CD4-positive, alpha-beta T cell treated with Interleukin-2 at 100 ng/mL for 4 hours (primary cell): ENCODE measurements at places on chromosomes 4 and X.

DNA sequence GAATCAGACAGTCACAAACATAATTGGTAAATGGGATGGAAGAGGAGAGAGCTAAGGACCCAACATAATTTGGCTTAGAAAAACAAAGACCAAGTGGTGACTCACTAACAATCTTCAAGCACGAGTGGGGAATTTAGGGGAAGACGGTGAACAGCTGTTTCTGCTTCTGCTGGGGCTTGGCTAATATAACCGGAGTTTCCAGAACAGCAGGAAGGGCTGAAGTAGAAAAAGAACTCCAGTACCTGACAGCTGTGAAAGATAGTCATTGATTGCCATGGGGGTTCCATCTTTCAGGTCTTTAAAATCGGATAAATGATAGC, 290.9 kb upstream of the LDB2 start:
- DNase-seq, result no peak

DNA sequence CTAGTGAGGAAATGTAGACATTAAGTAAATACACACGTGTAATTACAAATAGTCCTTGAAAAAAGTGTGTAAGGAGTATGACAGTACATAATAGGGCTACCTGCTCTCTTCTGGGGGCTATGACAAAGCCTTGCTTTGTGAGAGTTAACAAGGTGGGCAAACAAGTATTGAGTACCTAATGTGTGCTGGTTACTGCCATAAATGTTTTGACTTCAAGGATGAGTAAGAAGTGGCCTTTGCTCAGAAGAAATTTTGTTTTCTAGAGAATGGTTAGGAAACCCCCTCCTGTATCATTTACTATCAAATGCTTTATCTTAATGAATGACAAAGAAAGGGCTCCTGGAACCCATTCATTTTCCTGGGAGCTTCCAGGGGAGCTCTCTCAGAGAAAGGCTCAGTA, 167.0 kb upstream of the CASK start:
- DNase-seq, result no peak

GRCh38 chr4:95363966-95364365, 184.8 kb downstream of the UNC5C start:
- no peak for DNase-seq

DNA sequence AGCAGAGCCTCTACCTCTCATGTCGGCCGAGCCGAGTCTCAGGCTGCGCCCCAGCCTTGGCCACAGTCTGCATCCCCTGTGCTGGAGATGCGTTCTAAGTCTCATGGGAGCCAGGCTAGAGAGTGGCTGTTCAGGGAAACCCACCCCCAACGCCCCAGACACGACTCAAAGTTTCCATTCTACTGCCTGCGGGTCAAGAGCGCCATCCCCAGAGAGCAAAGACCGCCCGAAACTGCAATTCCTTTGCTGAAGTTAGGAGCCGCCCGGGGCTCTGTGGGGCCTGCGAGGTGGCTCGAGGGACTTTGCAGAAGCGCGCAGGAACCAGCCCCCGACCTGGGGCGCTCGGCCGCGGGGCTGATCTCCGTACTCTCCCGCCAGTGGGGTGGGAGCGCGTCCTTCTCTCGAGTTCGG, 10.0 kb upstream of the ELF4 start:
- no peak for DNase-seq

GRCh38 chr4:161916035-161916434, 247.8 kb downstream of the FSTL5 start:
- no peak for DNase-seq

DNA sequence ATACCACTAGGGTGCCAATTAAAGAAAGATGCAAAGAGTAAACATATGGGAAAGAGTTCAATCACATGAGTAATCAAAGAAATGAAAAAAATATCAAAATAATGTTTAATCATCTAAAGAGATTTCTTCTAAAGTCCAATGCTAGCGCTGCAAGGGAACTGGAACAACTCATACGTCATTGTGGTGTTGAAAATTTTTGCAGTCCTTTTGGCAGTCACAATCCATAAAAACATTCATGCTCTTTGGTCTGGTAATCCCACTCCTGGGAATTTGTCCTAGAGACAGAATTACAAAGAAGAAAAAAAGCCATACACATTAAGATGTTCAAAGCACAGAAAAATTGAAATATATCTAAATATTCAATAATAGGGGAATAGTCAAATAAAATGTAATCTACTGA, 4.6 kb downstream of the P2RY4 start:
- no peak for DNase-seq

- DNase-seq, result no peak
Observed at GRCh38 chrX:140274811-140275525, 229.9 kb downstream of the SOX3 start.

DNA sequence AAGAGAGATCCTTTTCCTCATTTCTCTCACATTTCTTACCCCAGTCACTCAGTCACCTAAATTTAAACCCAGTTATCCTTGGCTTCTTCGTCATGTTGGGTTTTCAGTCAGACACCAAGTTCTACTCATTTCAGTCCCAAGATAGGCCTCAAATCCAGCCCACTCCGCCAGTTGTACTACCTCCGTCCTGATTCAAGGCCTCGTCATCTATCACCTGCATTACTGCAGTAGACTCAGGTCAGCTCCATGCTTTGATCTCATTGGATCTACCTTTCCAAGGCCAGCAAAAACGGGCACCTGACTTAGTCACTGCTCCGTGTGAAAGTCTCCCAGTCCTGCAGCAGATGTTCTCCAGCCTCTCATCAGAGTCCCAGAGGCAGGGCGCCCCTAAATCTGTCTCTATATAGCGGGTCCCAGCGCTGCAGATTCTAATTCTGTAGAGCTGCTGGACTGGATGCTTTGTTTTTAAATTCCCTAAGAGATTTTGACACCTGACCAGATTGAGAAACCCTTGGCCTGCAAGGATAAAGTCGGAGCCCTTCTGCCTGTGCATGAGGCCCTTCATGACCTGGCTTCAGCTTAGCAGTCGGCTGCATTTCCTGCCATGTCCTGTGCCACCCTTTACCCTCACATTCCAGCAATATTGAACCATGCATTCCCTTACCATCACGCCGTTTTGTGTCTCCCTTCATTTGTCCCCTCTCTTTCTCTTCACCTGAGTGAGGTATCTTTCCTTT, 53.7 kb downstream of the ZFX start:
- no peak for DNase-seq
